T-helper 1 cell (primary cell): ENCODE measurements at places on chromosomes 5 and 9.

- DNase-seq, result no peak
Measured at GRCh38 chr5:73706963-73707362, 81.0 kb downstream of the ARHGEF28 start.

DNA sequence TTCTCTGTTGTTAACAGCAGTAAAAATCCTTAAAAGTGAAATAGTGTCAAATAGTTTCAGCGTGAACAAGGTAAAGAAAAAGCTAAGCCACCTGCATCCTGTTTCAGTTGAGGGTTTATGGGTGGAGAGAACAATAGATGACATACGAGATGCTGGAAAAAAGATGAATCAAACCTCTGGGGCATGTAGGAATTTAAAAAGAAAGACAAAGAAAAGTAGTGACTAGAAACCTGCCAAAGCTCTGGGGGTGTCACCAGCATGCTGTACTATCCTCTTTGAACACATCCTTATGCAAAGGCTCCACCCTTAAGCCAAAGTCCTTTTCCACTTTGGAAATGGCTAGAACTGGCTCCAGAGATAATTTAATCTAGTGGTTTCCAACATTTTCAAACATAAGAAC, 22.2 kb downstream of the SCAI start:
- DNase-seq, result no peak

GRCh38 chr5:17730421-17730820, 96.2 kb downstream of the TAF11L14 start:
- DNase-seq, result no peak

DNA sequence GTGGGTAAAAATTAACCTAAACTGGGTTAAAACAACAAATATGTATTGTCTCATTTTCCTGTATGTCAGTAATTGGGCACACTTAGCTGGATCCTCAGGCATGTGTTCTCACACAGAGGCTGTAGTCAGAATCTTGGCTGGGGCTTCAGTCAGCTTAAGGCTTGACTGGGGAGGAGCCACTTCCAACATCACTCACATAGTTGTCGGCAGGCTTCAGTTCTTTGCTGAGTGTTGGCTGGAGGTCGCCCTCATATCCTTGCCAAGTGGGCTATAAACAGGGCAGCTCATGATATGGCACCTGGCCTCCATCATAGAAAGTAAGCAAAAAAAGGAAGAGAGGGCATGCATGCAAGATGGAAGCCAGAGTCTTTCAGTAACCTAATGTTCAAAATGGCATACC, 173.0 kb downstream of the GIN1 start:
- no peak for DNase-seq

DNA sequence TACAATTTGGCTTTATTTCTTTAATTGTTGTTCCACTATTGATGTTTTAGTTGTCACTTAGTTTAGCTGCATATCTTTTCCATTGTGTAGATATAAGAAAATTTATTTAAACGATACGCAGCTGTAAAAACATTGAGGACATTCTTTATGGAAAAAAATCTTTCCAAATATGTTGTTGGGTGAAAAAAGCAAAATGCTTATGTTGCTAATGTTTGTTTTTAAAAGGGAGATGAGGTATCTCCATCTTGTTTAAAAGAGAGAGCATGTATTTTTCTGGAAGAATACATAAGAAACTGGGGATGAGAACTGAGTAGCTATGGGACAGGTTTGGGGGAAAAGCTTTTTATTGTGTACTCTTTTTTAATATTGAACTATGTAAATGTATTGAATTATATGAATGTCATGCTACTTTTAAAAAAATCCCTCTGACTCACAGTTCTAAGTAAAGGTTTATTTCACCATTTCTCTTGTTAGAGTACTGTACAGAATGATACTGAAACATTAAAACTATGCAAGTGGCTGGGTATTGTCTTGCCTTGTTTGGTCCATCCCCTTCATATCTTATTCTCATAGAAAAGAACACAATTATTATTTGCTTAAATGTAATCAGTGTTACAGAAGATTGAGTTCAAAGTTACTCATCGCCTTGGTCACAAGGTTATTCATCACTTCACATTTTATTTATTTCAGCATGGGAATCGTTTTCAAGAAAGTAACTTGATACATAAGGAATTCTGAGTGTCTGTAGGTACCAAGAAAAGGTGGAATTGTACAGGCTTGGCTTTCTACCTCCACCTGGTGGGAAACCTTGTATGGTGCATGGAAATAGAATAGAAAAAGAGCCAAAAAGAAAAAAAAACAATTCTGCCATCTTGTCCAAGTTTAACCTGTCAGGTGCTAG, 85.8 kb downstream of the RIC1 start:
- no peak for DNase-seq

DNA sequence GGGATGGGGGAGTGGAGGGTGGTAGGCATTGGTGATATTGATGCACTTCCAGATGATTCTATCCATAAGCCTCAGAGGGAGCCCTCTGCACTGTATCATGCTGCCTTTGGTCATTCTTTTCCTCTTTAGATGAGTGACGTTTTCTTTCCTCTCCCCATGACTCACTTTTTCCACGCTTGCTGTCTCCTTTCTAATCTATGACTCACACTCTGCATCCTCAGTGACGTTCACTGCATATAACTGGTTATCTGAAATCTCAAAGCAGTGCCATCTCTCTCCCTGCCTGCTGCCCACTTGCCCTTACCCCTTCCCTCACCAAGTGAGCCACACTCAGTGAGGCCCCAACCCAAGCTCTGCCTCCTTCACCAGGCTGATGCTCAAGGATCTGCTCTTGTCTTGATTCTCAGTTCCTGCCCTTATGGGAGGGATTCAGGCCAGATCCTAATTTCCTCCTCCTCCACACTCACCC, 31.6 kb downstream of the PTGS1 start:
- DNase-seq, result no peak

DNA sequence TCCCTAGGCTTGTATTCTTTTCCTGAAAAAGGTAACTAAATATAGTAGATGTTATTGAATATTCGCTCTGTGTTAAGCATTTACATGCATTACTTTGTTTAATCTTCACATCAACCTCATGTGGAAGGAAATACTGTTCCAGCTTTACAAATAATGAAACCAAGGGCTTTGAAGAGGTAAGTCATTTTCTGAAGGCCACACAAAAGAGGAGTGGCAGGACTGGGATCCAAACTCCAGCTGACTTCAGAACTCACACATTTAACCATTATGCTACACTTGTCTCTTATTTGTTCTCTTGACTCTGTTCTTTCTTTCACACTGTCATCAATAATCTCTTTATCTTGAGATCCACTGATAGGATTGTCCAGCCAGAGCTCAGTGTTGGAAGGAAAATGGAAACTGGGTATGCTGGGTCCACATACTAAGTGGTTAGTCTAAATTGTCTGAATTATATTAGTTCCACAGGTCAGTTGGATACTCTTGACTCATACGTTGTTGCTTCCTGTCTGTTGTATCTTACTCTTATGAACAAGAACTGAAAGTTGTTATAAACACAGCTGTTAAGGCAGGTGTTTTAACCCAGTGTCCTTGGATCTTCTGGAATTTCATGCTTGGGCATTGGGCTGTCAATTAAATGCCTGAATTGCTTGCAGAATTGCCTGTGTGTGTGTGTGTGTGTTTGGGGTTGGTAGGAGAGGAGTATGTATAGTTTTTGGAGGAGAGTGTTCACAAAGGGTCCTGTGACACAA, 65.6 kb downstream of the TLE4 start:
- no peak for DNase-seq

DNA sequence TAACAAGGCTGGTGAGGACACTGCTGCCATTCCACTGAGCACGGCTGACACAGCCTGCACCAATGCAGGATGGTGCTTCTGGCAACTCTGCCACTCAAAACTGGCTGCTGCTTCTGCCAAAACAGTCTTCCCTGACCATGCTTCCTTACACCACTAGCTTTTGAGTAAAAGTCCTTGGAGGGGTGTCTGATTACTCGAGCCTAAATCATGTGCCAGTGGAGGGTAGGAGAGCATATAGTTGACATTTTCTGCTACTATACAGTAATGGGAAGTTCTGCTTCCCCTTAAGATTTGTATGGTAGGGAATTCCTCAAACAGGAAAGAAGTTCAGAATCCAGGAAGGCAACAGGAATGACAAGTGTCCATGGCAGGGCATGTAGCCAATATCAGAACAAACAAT, 12.2 kb upstream of the PJA2 start:
- DNase-seq, result no peak

GRCh38 chr5:61658592-61659008, 326.5 kb downstream of the ZSWIM6 start:
- peak; percentile 38 for DNase-seq
